ENCODE measurements at places on chromosomes 3 and 15. TPM values are rescaled to one million over a fixed set of nuclear protein-coding genes. Genes with fewer than 3 reads are reported as not detected.
A peak's percentile ranks its signal among the peaks of the same experiment; 100 is the strongest.

GRCh38 chr15:34358367-34358766, 8.6 kb downstream of the LPCAT4 start:
- DNase-seq = no peak

DNA sequence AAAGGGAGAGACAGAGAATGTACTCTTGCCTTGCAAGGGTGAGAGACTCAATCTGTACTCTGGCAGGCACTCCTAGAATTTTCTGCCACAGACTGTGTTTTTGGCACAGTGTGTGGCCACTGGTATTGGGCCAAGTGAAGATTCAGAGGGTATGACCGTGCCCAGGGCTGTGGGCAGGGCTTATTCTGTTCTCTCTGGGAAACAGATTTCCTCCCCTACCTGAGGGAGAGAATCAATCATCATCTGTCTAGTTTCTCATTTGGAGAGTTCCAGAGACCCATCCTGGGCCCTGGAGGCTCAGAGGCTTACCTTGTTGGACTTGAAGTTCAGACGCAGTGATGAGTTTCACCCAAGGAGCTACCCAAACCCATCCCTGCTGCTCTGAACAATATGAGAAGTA, 28.2 kb downstream of the CSTA start:
- DNase-seq = no peak

GRCh38 chr15:49155834-49156627, 632 bp upstream of the COPS2 start:
- DNase-seq = peak; percentile 25

- DNase-seq = no peak
Measured at GRCh38 chr3:54901906-54902685, 25.8 kb downstream of the LRTM1 start.

MYO5C gene
- under 0.01 TPM for total RNA-seq

GRCh38 chr3:139518926-139519842, 20.4 kb downstream of the RBP1 start:
- no peak for DNase-seq

GRK7 gene
- total RNA-seq = not detected

GRCh38 chr3:115156046-115156654, 9.1 kb upstream of the ZBTB20 start:
- no peak for DNase-seq

FOXB1 gene
- total RNA-seq = not detected

GRCh38 chr15:90001062-90001682, at the start of gene ZNF710:
Gene ZNF710 (plus strand): TSS chr15:90001324. CDS start chr15:90067138, 65,814 bp downstream.
- DNase-seq = peak; percentile 66

- no peak for DNase-seq
Measured at GRCh38 chr3:194035406-194036138, 100.4 kb upstream of the HES1 start.

- DNase-seq = no peak
Measured at GRCh38 chr15:58010983-58011382, 54.5 kb downstream of the ALDH1A2 start.

EFHB gene
- total RNA-seq = under 0.01 TPM

GRCh38 chr3:13932578-13933295, 52.9 kb upstream of the WNT7A start:
- DNase-seq = no peak

GRCh38 chr15:29589416-29589815, 232.9 kb downstream of the TJP1 start:
- DNase-seq = no peak

- peak; percentile 74 for DNase-seq
Measured at GRCh38 chr15:72785432-72785831, 1.9 kb upstream of the ADPGK start.

IQSEC1 gene
- 6.4 TPM for total RNA-seq

SYNPR gene
- total RNA-seq = not detected

ALCAM gene
- 423 TPM for total RNA-seq

- DNase-seq = no peak
Measured at GRCh38 chr15:80578871-80579270, 116.2 kb upstream of the ABHD17C start.

DNA sequence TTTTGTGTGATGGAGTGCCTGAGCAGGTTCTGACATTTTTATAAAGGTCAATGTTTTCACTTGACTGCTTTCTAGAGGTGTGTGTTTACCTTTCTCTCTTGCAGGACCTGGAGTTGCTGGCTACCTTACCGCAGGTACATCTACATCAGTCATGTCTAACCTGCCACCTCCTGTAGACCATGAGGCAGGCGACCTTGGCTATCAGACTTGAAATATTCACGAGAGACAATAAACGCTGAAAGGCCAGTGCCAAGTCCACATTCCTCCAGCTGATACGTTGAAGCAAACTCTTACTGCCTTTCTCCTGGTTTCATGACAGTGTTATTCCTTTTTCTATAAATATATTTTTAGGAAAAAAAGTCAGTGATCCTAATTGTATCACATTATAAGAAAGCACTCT, 59.0 kb upstream of the ACKR4 start:
- DNase-seq = no peak

MKRN3 gene
- under 0.01 TPM for total RNA-seq

- DNase-seq = peak; percentile 15
Measured at GRCh38 chr3:170644711-170645110, 58.8 kb upstream of the SLC7A14 start.

Data from IMR-90 (cell line).